CD4-positive, alpha-beta T cell treated with Interleukin-17A for 1 hour (primary cell): ENCODE measurements at places on chromosomes 3 and 15.

GRCh38 chr3:197550489-197550888, 5.3 kb downstream of the BDH1 start:
- no peak for DNase-seq

DNA sequence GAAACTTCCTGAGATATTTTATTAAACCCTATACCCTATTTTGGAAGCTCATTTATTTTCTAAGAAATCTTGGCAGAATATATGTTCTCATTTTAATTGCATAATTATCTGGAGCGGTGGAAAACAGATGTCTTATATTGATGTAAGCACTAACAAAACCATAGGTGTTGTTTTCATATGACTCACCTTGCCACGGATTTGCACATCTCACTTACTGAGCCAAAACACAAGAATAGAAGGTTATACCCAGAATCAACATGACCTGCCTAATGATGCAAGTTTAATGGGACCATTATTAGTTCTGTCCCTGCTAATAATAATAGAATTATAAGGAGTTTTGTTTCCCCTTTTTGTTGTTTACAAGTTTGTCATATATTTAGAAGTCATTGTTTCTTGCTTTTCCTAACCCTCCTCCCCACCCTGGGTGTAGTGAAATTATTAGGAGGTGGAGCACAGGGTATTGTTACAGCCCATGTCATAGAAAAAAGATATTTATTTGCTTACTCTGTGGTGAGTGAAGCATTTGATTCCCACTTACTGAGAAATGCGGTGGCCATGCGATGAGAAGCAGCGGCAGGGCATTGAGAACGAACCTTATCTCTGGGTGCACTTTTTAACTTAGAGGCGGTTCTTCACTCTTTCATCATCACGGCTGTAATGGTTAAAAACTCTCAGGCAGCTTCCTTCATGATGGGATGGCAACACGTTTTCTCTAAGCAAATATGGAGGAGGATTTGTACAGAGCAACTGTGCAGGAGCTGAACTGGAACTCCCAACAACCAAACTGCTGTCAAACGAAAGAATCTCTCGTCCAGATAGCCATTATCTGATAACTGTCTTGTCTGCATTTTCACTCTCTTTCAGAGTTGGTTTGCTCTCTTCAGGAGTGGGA, 521 bp downstream of the IL5RA start:
- peak; percentile 26 for DNase-seq

GRCh38 chr3:195044411-195044810, 226.5 kb downstream of the XXYLT1 start:
- no peak for DNase-seq

GRCh38 chr15:43515741-43516140, 1.7 kb upstream of the MAP1A start:
- DNase-seq, result no peak

DNA sequence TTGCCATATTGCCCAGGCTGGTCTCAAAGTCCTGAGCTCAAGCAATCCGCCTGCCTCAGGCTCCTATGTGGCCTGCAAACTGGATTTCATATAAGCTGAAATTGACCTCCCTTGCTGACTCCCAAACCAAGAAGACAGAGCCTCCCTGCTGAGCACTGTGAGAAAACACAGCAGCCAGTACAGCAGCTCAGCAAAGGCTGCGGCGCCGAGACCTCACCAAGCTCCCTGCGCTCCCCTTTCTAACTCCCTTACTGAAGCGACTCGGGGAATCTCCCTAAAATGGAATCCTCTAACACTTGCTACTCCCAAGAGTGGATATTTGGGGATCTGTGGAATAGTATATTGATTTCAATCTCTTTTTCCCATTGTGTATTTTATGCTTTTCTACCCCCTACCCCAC, 34.6 kb downstream of the MUC20 start:
- no peak for DNase-seq
